DMS53 (cell line): ENCODE measurements at places on chromosomes 11 and 22.

GRCh38 chr22:27903805-27904473 is 15.1 kb downstream of the PITPNB start:
- no peak for DNase-seq

GRCh38 chr22:46761539-46762237 is 762 bp upstream of the TBC1D22A start:
- peak; percentile 73 for DNase-seq

DNA sequence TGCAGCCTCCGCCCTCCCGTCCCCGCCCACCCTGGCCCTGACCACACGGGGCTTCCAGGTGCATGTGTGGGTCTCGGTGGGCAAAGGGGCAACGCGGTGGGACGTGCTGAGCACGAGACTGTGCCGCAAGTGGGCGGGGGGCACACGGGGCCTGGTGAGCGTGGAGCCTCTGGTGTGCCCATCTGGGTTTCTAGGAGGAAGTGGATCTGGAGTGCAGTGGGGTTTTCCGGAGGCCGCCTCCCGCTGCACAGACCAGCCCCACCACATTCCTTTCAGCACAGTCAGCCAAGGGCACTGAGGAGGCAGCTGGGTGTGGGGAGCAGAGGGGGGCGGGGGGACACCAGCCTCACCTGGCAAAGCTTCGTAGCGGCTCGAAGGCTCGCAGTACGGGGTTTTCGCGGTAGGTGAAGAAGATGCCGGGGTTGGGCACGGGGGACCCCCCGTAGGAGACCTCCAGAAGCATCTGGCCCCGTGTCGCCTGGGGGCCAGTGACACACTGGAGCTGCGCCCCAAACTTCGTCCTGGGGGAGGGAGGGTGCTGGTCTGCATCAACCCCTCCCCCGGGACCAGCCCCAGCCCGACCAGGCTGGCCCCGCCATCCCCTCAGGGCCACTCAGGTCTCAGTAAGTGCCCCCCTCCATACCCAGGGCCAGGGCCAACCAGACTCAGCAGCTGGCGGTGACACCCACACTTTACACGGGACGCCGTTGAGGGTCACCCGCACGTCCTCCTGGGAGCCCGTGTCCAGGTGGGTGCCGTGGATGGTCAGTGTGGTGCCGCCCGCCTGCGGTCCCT is 12.4 kb upstream of the MAPK11 start:
- peak; percentile 88 for DNase-seq

DNA sequence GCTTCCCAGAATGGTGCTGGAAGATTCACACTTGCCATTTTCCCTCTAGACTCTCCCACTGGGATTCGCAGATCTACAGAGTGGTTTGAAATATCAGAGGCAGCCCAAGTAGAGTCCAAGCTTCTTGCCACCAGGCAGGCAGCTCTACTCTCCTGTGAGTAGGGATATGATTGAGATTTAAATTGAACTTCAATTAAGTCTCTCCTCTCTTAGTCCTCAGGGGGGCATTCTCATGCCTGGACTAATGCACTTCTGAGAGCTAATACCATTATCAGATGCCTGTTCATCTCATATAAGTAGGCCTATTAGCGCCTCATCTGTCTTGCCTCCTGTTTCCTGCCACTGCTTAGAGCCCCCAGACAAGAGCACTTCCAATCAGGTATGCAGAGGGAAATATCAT is 25.5 kb upstream of the AMPD3 start:
- DNase-seq = no peak

DNA sequence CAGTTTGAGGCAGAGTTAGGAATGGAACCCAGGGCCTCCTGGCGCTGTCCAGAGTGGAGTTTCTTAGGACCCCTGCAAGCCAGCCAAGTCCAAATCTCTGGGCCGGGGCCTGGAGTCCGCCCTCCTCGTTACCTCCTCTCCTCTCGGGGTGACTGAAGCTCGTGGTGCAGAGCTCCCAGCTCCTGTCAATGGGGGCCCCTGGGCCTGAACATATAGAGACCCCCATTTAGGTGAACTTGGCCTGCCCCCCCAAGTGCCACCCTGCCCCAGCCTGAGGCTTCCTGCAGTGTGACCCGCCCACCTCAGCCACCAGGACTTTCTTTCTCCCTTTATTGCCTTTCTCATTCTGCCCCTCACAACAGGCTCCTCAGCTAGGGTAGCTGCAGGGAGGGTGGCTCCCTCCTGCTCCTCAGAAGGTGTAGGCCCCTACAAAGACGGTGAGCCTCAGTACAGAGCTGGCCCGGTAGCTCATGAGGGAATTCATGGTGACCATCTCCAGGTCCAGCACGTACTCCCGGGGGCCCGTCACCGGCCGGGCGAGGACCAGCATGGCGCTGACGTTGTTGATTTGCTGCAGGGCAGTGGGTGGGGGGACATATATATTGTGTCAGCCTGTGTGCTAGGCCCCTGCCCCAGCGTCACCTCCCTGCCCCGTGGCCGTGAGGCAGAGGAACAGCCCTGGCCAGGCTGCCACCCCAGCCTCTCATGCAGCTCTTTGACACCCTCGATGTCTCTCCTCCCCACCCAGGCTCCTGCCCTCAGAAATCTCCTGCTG is 5.9 kb downstream of the EFEMP2 start:
- no peak for DNase-seq

DNA sequence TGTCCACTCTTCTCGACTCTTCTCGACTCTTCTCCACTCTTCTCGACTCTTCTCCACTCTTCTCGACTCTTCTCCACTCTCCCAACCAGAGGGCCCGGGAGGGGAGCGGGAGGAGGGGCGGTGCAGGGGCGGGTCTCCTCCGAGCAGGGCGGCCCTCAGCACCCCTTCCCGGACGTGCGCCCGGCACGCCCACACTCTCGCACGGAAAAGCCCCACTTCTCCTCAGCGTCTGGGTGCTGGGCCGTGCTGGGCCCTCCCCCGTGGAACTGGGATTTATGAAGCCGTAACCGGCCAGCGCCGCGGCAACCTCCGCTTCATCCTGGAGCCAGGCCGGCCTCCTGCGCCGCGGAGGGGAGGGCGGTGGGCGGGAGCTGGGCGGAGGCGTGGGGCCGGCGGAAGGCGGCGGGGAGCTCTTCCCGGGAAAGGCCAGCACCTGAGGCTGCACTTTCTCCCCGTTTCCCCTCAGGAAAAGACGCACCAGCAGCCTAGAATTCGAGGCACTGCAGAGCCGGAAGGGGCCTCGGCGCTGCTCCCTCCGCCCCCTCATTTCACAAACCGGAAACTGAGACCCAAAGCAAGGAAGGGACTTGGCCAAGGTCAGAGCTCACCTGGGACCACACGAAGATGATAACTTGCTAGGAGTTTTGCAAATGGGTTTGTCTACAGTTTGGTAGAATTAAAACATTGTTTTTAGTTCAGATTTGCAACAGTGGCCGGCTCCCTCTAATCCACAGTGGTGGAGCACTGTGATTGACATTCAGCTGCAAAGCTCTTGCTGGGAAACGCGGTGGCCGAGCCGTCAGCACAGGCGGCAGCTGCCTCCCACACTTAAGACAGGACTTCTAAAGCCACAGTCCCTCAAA is 31.6 kb upstream of the JAM3 start:
- peak; percentile 91 for DNase-seq

DNA sequence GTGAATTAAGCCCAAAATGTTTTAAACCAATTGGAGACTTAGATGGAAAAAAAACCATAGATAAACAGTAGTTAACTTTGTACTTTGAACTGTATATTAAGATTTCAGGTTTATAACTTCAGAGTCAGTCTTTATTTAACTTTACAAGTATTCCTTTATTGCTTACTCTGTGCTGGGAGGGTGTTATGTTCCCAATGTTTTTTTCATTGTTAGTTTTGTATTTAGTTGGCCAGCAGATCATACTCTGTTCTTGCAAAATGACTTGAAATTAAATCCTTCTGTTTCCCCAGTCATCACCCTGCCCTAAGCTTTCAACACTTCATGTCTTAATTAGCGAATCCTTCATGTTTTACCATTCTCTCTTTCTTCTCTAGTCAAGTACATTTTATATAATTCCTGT is 25.3 kb downstream of the SIK2 start:
- DNase-seq = no peak

- no peak for DNase-seq
These were observed 68.3 kb downstream of the ST3GAL4 start for GRCh38 chr11:126423743-126424142.

GRCh38 chr11:126969865-126970479 is 30.6 kb downstream of the KIRREL3 start:
- peak; percentile 17 for DNase-seq

GRCh38 chr11:30435488-30435887 is 112.6 kb downstream of the ARL14EP start:
- no peak for DNase-seq

GRCh38 chr22:24025475-24025874 is 14.4 kb downstream of the CABIN1 start:
- no peak for DNase-seq

DNA sequence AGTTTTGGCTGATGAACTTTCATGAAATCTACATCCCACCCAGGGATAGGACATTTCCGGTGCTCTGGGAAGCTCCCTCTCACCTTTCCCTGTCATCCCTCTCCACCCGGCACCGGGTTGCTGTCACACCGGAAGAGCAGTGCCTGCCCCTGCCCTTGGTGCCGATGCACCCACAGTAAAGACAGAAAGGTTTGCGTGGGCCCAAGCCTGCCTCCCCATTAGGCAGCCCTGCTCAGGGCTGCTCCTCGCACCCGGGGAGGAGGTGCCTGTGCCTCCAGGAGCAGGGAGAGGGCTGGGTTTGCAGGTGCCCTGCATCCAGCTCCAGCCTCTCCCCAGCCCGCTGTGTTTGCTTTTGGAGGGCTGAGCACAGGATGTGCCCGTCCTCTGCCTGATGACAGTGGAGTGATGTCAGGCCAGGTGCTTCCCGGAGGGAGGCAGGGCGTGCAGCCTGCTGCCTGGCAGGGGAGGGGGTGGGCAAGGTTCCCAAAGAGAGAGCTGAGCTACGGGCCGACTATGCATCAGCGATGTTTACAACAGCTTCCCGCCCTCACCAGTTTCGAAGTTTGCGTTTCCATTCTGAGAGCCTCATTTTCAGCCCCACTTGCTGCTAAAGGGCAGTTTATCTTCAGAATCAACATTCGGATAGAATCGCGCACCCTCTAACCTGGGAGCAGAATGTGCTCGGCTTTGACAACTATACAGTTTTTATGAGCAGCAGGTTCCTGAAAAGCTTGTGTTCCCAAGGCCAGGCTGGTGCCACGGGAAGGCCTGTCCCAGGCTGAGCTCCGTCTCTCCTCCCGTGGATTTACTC is 83.2 kb upstream of the CLDN5 start:
- DNase-seq = peak; percentile 90

DNA sequence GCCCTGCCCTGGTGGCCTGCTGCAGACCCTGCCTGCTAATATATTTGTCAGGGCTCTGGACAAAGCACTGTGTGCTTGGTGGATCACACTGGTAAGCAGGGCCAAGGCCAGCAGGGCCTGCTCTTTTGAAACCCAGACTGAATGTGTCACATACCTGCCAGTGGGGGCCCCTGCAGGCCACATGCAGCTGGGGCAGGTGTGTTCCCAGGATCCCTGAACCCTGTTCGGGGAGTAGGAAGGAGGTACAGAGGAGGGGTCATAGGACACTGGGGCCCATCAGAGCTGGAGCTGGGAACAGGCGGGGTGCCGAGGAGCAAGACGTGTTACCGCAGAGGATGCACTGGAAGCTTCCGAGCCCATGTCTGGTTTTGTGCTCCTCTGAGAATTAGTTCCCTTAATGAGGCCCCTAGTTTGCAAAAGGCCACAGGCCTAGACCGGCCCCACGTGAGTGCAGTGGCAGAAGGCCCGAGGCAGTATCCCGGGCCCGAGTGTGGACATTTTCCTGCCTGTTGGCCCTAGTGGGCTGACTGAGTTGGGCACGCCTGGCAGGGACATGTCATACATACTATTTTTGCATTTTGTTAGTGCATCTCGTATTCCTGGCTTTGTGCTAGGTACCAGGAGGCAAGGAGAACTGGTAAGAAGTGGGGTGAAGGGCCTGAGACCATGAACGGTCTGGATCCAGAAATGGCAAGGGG is 11.2 kb upstream of the ACR start:
- DNase-seq = peak; percentile 26

DNA sequence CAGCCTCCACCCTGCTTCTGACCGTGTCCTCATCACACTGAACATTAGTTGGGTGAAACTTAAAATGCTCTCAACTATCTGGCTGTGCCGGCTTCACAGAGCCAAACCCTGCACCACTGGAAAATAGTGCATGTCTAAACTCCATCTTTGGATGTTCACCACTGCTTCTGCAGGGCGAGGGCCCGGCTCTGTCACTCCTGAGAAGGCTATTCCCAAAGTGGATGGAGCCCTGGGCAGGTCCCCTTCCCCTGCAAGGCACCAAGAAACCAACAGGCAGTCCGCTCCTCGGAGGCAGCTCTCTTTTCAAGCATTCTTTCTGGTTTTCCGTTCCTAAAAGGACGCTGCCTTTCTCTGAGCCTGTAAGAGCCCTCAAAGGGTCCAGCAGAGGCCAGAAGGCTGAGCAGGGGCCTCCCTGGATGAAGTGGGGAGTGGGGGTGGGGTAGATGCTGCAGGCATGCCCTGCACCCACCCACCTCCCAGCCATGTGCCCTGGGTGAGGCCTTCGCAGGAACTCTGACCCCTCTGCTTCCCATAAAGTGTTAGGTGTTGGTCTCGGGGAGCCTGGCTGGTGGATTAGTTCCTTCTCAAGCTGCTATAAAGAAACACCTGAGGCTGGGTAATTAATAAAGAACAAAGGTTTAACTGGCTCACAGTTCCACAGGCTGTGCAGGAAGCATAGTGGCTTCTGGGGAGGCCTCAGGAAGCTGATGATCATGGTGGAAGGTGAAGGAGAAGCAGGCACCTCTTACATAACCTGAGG is 23.3 kb downstream of the LINC01488 start:
- no peak for DNase-seq

GRCh38 chr22:46162771-46163556 is 12.6 kb downstream of the PPARA start:
- peak; percentile 81 for DNase-seq

- peak; percentile 91 for DNase-seq
These were observed 15.8 kb downstream of the DGKZ start for GRCh38 chr11:46363031-46363407.

GRCh38 chr11:35549787-35550186 is 24.4 kb upstream of the PAMR1 start:
- peak; percentile 53 for DNase-seq

DNA sequence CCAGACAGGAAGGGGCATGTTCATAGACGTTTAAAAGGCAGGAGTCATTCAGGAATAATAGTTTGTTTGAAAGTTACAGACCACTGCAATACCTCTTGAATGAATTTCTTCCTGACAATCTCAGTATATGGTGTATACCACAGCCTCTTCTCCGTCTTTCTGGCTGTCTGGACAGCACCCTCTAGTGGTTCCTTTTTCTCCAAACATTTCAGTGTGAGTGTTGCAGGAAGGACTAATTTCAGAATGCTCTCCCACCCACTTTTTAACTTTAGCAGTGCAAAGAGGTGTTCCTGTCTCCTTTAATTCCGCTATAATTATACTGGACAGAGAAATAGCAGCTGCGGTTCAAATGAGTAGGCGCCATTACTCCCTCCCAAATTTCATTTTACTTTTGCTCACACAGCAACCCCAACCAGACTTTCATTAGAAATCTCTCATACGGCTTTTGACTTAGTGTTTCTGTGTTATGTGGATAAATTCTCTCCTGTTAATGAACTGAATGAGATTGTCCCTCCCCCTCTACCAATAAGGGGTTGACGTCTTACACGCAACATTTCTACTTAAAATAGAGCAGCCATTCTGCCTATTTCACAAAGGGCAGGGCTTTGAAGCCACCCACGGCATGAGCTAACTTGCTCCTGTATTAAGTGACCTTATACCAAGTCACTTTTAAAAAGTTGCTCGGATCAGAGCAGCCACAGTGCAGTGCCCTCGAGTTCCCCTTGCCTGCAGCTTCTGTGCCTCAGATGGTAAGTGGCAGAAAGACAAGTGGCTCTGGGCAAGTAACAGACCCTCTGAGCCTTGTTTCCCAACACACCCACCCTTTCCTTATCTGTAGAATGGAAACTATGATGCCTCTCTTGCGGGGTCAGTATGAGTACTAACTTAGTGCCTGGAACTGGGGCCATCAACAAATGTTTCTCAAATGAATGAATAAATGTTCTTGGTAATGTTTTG is 368.6 kb downstream of the OPCML start:
- DNase-seq = peak; percentile 77
